ENCODE measurements at places on chromosomes 13 and 19.

GRCh38 chr19:29056535-29056934, 156.4 kb downstream of the UQCRFS1 start:
- DNase-seq: no peak

- no peak for DNase-seq
Measured at GRCh38 chr19:31415322-31415721, 66.1 kb upstream of the TSHZ3 start.

DNA sequence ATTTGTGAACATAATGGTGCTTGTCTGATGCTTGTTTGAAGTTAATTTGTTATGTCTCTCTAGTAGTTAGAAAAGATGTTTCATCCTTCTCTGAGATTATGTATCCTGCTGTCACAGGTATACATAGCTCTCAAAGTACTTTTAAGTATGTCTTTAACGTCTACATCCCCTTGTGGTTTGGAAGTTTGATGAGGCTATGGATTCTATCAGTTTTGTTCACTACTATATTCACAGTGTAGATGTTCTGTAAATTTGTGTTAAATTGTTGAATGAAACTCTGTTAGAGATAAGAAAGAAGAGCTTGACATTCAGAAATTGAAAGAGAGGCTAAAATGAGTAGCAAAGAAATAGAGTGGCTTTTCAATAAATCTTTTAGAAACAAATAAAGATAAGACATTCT, 304.6 kb upstream of the MIR17HG start:
- DNase-seq: no peak

DNA sequence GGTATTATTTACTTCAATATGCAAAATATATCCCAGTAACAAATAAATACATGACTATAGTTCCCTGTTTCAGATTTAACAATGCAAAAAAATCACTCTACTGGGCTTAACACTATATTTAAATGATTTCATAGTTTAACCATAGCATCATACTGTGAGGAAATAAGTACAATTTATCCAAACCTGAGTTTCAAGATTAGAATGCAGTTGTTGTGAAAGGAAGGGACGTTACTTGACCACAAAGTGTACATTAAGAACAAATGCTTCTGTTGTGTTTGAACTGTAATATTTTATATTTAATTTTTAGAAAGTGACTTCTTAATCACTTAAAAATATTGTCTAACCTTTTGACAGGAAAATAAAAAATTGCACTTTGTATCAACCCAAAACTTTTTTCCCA, 1747.9 kb upstream of the SPRY2 start:
- DNase-seq: no peak

GRCh38 chr13:80560609-80561008, 219.7 kb upstream of the SPRY2 start:
- DNase-seq: no peak

GRCh38 chr19:14603990-14604387, 21.1 kb downstream of the CLEC17A start:
- no peak for DNase-seq

DNA sequence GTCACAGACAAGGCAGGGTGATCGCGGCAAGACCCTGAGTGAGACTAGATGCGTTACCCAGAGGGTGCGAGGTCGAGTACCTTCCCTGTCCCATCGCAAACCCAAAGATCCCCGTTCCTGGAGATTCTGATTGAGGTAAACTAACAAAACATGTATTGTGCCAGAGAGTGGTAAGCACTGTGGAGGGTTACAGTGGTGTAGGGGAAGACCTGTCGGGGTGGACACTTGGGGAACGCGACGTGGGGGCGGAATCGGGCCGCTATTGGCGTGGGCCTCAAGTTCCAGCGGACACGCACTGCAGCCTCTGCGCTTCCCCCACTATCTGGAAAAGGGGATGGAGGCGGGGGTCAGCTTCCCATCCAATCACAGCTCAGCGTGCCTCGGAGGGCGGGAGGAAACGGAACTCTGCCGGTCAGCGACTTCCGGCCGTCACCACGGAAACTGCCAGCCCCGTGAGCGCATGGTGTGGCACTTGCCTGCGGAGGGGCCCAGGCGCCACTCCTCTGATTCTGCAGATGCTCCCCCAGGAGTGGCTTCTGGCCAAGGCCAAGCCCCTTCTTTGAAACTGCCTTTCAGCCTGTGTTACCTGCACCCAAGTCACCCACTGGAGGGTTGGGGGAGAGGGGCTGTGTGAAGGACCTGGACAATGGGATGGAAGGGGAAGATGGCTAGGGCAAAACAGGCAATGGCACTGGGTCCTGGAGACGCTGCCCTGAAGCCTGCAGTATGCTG, 1.0 kb upstream of the UBE2M start:
- DNase-seq: no peak

DNA sequence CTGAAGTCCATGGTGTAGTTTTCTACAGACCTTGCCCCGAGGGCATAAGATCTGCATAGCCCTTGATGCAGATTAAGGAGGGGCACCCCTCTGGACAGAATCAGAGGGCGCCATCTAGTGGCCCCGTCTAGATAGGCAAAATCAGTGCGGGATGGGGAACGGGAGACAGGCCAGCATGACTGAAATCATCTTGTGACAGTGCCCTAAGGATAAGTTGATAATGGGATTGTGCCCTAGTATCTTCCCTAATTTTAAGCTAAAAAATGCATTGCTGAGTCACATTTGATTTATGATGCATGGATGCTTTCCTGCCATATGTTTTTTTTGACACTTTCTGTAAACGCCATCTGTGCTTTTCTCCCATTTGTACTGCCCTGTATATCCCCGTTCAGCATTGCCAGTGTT, 19.0 kb upstream of the GPI start:
- peak; percentile 72 for DNase-seq

GRCh38 chr13:109764470-109765291, 21.7 kb downstream of the IRS2 start:
- DNase-seq: no peak

Measured in anterior cingulate cortex (tissue), 58 donors.